PC-9 (cell line): ENCODE measurements at places on chromosomes 1 and 21. TPM values are rescaled to one million over a fixed set of nuclear protein-coding genes. Genes with fewer than 3 reads are reported as not detected.

The TMEM269 gene
- 0.28 and 1.0 TPM in 2 replicates for total RNA-seq

The CFHR2 gene
- not detected in 2 replicates for total RNA-seq

The NDUFV3 gene
- 19.4 and 20.7 TPM in 2 replicates for total RNA-seq

The BCAS2 gene
- 25.2 and 36.7 TPM in 2 replicates for total RNA-seq

The TNFSF4 gene
- total RNA-seq = 0.23 and 1.5 TPM in 2 replicates

GRCh38 chr1:150981805-150982712 lies at the start of gene ANXA9:
TSS of gene ANXA9 (plus strand) at chr1:150982292. CDS start at chr1:150983106, 814 bp downstream.
- peak; percentile 73 for DNase-seq

DNA sequence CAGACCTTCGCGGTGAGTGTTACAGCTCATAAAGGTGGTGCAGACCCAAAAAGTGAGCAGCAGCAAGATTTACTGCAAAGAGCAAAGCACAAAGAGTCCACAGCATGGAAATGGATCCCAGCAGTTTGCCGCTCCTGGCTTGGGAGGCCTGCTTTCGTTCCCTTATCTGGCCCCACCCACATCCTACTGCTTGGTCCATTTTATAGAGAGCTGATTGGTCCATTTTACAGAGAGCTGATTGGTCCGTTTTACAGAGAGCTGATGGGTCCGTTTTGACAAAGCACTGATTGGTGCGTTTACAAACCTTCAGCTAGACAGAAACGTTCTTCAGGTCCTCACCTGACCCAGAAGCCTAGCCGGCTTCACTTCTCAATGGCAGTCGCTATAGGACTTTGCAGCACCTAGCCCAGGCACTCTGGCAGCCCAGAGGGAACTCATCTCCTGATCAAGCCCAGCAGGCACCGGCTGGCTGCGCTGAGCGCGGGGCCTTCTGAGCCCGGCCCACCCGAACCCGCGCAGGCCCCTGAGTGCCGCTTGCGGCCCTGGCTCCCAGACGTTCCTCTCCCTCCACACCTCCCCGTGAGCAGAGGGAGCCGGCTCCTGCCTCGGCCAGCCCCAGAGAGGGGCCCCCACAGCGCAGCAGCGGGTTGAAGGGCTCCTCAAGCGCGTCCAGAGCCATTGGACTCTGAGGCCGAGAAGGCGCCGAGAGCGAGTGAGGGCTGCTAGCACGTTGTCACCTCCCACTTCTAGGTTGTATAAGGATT lies 200.3 kb downstream of the LMO4 start:
- no peak for DNase-seq

DNA sequence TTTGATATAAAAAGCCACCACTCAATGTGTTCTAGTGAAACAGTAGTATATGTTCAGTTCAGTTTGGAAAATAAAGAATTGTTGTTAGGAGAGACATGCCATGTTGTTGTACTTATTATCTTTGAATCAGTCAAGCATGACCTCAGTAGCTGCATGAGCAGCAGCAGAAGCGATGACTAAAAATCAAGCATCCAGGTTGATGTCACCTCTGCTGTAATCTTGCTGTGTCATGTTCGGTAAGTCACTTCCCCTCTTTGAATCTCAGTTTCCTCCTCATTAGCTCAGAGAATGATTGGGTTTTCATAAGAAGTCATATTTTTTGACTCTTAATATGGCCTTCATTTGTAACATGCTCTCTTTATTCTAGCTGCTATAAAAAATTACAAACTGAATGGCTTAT lies 428.4 kb upstream of the B3GALT2 start:
- no peak for DNase-seq

- no peak for DNase-seq
These were observed 102.7 kb downstream of the PTPRU start for GRCh38 chr1:29338908-29339575.

DNA sequence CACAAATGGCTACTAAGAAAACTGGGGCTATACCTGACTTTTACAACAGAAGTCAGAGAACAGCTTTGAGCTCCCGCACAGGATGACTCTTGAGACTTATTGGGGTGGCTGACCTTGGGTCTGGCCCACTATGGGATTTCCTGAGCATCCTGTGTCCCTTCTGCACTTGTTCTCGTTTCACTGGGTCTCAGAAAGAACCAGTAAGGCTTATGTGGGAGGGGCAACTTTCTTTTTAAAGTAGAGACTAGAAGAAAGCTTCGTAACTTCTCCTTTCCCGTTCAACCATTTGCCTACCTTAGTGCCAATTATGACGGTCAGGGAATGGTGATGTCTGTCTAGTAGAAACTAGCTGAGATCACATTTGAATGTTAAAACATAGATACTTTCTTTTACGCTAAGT lies 59.5 kb upstream of the C1orf105 start:
- DNase-seq = no peak

GRCh38 chr1:12424087-12424529 lies 193.9 kb downstream of the DHRS3 start:
- DNase-seq = no peak

- no peak for DNase-seq
These were observed 23.7 kb upstream of the ETV3 start for GRCh38 chr1:157161901-157162300.

GRCh38 chr1:226476648-226477319 lies 68.9 kb upstream of the PARP1 start:
- no peak for DNase-seq

DNA sequence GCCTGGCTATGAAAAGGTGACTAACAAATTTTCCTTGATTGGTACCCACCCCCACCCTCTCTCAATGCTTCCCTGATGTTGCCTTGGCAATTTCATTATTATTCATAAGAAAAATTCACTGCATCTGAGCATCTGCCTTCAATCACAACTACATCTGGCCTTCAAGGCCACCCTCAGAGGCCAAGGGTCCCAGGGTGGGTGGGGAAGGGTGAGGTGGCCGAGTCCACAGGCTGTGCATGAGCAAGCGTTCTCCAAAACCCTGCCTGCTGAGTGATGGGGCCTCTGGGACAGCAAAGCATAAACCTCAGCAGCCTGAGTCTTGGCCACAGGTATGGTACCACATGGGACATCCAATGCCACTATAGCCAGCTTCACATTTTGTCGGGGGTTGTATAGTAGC lies 198.7 kb downstream of the SLC35F3 start:
- DNase-seq = no peak

GRCh38 chr1:162113419-162113818 lies 43.9 kb downstream of the NOS1AP start:
- DNase-seq = no peak

DNA sequence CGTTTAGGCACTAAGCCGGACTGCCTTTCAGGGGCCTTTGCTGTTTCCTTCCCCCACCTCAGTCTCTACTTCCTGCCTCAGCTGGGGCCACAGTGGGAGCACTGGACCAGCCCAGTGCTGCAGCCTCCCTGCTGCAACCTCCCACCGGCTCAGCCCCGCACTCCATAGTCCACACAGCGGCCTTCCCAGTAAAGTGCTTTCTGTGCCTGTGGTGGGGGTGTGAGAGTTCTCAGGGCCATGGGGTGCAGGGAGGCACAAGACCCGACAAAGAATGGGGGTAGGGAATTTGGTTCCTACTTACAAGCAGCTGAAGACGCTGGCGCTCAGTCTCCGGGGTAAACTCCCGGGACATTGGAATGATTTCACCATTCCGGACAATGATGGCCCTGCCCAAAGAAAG lies 3.5 kb downstream of the PPM1J start:
- DNase-seq = no peak

DNA sequence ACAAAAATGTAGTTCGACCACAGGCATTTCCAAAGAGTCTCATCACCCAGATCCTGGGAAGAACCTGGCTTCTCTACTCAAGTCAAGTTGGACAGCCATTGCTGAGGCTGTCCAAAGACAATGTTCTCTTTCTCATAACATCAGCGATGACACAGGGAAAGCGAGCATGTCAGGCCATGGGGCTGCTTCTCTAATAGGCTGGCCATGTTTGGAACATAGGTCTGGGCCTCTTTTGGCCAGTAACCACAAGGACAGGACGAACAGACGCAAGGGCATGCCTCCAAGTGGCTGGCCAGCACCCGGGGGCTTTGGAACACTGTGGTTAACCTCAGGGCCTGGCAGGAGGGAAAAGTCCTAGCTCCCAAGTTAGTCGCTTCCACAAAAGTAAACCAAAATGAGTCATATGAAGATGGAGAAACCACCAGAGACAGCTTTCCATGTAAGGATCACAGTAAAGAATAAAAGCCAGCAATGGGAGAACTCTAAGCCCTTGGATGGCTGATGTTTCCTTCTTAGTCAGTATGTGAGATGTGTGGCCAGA lies 80.6 kb upstream of the SLC44A3 start:
- peak; percentile 36 for DNase-seq

GRCh38 chr1:58695206-58695605 lies 4.7 kb downstream of the MYSM1 start:
- no peak for DNase-seq

DNA sequence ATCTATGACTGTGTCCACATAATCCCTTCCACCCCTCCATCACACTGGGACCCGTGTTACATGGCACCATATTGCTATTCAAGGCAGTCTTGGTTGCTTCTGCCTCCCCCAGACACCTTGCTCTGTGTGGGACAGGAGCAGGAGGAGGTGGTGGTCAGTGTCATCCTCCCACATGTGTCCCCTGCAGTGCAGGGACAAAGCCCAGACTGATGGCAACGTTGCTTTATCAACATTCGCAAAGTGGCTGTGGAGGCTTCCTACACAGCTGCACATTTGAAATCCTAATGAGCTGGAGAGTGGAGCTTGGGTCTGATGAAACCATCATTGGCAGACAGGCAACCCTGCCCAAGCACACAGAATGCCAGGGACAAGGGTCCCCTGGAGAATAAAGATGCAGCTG lies 26.2 kb downstream of the TRIM67 start:
- DNase-seq = no peak

DNA sequence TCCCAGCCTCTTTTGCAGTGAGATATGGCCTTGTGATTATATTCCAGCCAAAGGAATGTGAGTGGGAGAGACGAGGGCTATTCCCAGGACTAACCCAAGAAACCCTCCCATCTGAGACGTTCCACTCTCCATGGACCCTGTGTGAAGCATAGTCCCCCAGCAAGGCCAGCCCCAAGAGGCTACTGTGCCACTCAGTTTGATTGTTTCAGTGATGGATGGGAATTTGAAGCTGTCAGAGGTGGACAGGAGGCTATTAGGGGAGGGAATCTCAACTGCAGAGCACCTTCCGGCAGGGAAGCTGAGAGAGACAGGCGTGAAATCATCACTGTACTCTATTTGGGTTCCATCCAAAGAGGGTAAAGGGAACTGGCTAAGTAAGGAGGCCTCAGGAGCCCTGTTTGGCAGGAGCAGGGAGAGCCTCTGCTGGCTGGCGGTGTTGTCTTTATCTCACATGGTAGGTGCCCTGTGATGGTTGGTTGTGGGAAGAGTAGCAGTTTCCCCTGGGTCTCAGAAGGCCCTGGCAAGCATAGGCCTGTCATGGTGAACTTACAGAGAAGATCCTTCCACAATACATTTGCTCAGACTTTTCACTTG lies 3.4 kb upstream of the TEX35 start:
- DNase-seq = no peak

- no peak for DNase-seq
These were observed 39.7 kb upstream of the MAP10 start for GRCh38 chr1:232765542-232765941.

GRCh38 chr1:5239911-5240310 lies 585.5 kb downstream of the AJAP1 start:
- DNase-seq = no peak

DNA sequence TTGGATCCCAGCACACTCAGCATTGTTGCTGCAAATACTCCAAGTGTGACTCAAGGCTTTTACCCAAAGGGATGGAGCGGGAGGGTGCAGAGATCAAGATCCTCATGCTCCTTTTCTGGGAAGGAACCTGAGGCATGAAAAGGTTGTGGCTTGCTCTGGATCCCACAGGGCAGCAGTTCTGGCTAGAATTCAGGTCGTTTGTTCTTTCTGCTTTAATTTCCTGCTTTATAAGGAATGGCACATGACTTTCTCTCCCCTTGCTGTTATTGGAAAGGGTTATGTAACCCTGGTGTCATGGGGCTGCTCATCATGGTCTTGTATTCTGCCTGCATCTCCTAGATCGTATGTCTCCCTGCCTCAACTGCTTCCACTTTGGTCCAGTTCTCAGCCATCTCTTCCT lies 101.6 kb downstream of the NOS1AP start:
- DNase-seq = no peak
